ENCODE measurements at places on chromosomes 16 and 17.

- DNase-seq = no peak
Measured at GRCh38 chr16:65767125-65767524, 599.4 kb upstream of the CDH5 start.

GRCh38 chr17:10196941-10197340 lies 1.5 kb downstream of the GAS7 start:
- DNase-seq = no peak

DNA sequence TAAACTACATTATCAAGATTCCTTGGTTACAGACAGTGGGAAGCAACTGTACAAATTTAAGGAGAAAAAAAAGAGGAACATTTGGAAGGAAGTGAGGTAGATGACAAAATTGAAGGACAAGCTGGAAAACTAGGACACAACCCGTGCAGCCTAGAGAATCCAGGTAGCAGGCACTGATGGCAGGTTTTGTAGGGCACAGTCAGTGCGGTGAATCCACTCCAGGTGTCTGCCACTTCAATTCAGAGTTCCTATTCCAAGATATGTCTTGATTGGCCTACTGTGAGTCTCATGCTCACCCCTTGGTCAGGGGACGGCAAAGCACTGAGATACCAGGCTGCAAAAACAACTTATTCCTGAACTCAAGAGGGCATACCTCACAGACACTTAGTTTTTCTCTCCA lies 37.8 kb downstream of the TNRC6C start:
- DNase-seq = no peak

- DNase-seq = no peak
Measured at GRCh38 chr17:6191405-6192324, 121.5 kb downstream of the WSCD1 start.

GRCh38 chr16:11687601-11688519 lies 19.6 kb downstream of the SNN start:
- DNase-seq = no peak

- no peak for DNase-seq
Measured at GRCh38 chr16:26087091-26087490, 395.3 kb downstream of the HS3ST4 start.

- DNase-seq = no peak
Measured at GRCh38 chr17:63634163-63634562, 11.9 kb downstream of the MAP3K3 start.

DNA sequence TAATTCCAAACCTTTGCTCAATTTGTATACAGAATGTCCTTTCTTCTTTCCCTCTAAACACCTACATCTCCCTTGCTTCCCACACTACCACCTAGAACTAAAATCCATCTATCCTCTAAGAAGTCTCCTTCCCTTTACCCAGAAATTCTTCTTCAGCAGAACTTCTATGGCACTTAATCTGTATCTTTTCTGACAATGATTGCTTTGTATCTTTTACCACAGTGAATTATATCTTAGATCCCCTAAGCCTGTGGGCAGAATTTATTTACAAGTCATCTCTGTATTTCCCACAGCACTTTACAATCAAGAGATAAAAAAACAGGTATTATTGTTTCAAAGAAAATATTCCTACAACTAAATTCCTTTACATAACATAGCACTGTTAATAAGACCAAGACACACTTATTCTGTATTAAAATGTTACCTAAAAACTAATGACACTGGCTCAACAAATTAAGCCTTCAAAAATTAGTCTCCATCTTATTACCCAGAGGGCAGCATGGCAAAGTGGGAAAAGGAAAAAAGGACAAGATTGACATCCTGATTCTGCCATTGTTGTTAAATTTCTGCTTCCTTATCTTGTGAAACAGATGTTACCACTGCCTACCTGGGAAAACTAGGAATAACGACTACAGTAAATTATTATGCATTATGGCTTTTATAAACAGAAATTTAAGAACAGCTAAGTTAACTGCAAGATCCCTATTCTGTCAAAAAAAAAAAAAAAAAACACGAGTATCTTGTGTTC lies 42.8 kb downstream of the KANSL1 start:
- no peak for DNase-seq

DNA sequence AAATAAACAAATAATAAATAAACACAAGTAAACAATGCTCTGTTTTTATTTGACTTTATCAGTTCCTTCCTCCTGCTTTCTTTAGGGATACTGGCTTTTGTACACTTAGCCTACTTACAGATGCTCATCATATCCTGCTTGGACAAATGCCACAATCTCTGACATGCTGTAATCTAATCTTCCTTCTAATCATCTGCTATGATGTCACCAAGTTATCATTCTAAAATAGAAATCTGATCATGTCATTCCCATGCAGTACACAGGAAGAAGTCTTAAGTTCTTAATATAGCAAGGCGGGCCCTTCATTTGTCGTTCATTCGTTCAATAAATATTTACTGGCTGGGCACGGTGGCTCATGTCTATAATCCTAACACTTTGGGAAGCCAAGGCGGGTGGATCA lies 9.1 kb upstream of the UBB start:
- no peak for DNase-seq

DNA sequence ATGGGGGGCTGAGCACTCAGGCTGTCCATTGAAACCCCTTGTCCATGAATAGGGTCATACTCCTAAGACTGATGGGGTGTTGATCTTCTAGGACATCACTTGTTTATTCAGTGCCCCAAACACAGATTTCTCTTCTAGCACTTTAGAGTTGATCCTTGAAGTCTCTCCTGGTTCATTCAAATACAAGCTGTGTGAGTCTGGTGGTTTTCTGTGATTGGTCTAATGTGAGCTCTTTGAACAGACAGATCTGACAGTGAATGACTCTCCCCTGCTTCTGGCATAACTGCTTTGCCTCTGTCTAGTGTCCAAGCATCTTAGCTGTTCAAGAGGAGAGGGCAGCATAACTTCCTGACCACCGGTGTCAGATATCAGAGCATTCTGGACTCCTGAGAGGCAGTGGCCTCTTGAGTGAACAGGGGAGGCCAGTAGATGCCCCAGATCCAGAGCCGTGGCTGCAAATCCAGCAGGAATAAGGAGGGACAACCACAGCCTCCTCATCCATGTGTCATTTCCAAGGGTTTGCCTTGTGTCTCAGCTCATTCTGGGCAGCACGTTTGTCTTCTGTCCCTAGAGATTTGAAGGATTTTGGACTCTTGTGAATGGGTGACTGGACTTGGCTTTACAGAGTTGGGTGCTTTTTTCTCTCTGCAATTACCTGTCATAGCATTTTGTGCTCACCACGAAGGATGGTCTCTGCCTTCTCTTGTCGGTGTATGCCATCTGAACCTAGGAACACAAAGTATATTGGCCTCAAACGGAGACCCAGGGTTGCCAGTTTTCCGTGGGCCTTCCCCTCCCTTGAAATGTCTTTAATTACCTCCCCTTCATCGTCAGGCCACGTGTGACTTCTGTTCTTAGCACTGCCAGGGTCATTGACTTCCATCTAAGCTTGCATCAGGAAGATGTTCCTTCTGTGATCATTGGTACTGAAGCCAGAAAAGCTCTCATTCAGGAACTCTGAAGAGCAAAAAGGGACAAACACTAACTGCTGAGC lies 13.9 kb upstream of the CLEC18C start:
- no peak for DNase-seq

- no peak for DNase-seq
Measured at GRCh38 chr17:79620207-79621038, 9.6 kb upstream of the RBFOX3 start.

- DNase-seq = no peak
Measured at GRCh38 chr17:77256710-77257109, 115.9 kb downstream of the SEC14L1 start.

- DNase-seq = no peak
Measured at GRCh38 chr16:50957056-50957455, 194.0 kb downstream of the SALL1 start.

- no peak for DNase-seq
Measured at GRCh38 chr17:65811043-65811442, 249.6 kb upstream of the AXIN2 start.

GRCh38 chr17:63435681-63436522 lies 10.2 kb downstream of the CYB561 start:
- no peak for DNase-seq

DNA sequence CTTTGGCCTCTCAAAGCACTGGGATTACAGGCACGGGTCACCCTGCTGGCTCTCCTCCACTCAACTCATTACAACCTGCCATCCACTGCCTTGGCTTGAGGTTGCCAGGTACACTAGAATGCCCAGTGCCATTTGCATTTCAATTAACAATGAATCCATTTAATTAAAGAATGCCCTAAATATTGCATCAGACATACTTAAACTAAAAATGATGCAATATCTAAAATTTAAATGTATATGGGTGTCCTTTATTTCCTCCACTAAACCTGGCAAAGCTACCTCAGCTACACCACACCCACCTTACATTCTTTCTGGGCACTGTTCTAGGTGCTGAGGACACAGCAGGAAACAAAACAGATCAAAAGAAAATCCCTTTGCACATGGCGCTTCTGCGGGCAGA lies 382.2 kb upstream of the ZFHX3 start:
- DNase-seq = no peak

DNA sequence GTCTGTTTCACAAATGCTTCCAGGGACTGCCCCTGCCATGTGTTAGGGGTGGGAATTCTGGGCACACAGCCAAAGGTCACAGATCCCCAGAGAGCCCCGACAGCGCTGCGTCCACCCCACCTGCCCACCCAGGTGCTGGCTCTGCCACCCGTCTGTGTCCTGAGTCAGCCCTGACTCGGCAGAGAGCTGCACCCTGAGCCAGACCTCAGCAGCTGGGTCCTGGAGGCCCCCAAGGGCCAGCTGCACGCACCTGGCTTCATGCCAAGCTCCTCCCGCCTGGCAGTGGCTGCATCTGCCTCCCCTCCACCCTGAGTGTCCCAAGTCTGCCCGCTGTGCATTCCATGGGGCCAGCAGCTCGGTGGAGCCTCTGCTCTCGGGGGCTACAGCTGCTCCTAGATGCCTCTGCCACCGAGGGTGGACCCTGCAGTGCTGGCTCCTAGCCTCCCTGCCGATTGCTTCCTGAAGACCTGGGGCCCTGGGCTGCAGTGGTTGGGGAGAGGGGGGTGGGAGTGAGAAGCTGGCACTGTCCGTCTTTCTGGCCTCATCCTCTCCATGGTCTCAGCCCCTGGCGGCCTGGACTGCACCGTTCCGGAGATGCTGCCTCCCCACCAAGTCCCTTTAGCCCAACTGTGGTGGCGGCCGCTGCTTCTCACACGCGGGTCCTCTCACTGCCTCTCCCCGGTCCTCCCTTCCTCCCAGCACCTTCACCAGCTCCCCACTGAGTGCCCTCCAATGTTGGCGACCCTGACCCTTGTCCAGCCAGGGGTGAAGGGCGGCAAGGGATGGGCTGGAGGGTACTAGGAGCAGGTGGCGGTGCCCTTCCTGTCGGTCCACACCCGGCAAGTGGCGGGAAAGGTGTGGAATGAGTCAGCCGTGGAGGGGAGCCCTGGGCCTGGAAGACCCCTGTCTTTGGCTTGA lies 3.0 kb downstream of the SECTM1 start:
- no peak for DNase-seq

DNA sequence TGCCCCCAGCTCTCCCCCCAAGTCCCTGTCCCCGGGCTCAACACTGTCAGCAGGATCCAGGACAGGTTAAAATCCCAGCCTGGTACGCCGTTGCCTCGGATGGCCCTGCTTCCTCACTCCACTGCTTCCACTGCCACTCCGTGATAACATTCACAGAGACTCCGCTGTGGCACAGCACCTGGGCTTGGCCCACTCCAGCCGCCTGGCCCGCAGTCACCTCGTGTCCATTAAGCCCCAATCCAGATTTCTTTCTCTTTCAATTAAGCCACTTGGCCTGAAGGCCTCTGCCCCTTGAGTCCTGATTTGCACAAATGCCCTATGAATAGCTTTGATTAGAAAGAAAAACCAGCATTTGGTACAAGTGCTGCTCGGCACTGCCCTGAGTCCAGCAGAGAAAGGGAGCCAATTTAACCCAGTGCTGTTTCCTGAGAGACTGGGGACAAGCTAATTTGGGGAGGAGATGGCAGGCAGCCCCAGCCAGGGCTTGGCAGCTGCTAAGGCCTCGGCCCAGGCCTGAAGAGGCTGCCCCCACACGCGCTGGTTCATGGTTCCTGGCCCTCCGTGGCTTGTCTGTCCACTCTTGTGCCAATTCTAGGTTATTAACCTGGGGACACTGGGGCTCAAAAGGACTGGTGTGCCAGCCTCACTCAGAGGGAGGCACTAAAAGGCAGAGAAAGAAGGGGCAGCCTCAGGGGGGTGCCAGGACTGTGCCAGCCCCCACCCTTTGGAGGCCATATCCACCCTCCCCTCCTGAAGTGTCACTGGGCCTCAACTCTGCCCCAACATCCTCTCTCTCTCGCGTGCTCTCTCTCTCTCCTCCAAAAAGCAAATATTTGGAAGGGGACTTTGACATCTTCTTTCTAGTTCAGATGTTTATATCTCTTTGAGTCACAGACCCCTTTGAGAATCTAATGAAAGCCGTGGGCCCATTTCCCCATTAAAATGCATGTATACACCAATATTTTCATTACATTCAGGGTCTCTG lies 29.8 kb upstream of the SPPL2C start:
- DNase-seq = no peak

DNA sequence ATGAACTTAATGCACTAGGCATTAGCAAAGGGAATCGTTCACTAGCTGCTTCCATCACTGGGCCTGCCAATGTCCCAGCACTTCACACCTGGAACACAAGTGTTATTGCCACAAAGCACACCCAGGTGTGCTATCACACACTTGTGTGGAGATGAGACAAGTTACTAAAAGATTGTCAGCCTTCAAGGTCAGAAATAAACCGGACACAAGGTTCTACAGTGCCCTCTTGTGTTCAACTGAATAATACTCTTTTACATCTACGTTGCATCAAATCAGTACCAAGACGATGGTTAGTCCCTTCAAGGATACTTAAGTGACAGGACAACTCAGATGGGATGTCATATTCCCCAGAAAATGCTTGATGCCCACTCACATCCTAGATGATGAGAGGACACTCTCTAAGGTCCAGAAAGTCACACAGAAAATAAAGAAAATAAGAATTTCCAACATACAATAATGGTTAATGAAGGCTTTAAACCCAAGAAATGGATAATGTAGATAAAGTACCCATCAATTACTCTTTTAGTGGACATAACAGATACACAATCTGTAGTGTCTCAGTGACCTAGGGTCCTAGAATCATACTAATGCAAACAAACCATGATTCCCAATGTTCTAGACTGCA lies 16.4 kb upstream of the GLG1 start:
- no peak for DNase-seq

DNA sequence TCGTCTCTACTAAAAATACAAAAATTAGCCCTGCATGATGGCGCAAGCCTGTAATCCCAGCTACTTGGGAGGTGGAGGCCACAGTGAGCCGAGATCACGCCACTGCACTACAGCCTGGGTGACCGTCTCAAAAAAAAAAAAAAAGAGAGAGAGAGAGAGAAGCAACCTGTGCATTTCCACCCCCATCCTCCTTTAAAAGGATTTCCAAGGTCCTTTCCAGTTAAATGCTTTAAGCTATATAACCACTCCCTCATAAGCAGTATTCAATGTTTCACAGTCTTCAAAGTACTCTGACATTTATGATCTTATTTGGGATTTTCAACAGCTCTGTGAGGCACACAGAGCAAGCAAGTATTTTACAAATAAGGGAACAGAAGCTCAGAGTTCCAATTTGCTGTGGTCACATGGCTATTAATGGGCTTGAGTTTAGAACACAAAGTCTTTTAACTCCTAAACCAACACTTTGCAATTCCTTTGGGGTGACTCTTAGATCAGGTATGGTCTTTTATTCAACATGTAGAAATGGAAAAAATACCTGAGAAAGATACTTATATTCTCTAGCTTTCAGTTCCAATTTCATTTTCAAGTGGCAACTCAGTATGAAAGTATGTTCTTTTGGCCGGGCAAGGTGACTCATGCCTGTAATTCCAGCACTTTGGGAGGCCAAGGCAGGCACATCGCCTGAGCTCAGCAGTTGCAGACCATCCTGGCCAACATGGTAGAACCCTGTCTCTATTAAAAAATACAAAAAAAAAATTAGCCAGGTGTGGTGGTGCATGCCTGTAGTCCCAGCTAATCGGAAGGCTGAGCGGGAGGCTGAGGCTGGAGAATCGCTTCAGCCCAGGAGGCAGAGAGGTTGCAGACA lies 31.3 kb downstream of the SPOP start:
- no peak for DNase-seq
